NCI-H446 (cell line): ENCODE measurements at places on chromosomes 13 and 19.
A peak's percentile ranks its signal among the peaks of the same experiment; 100 is the strongest.

DNA sequence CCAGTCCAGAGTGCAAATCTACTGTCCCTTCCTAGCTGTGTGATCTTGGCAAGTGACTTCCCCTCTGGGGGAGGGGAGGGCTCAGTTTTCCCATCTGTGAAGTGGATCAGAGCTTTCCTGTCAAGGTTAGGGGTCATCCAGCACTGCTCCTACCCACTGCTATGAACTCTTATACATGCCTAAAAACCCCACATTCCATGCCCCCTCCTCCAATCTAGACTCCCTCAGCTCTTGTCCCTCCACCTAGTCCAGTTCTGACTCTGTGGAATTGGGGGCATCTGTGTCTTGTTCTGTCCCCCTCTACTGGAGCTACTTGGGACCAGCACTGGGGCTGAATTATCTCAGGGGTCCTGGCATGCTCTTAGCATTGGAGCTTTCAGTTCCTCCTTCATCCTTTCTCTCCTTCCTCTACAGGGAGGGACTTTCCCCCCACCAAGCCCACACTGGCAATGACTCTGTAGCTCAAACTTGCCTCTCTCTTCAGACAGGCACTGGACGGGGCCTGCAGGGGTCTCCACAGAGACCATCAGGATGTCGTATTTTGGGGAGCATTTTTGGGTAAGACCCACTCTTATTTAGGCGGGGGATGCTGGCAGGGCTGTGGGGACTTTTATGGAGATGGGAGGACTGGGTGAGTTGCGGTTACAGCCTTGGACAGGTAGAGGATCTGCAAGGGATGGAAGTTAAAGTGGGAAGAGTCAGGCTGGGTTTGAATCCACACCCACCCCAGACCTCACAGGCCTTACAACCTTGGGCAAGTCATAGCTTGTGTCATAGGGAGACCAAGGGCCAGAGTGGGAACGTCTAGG is 3.6 kb downstream of the FCHO1 start:
- no peak for DNase-seq

GRCh38 chr19:5789886-5790558 is 941 bp downstream of the DUS3L start:
- DNase-seq: no peak

- DNase-seq: peak; percentile 5
Measured at GRCh38 chr19:55156202-55157063, 1.1 kb downstream of the TNNI3 start.

DNA sequence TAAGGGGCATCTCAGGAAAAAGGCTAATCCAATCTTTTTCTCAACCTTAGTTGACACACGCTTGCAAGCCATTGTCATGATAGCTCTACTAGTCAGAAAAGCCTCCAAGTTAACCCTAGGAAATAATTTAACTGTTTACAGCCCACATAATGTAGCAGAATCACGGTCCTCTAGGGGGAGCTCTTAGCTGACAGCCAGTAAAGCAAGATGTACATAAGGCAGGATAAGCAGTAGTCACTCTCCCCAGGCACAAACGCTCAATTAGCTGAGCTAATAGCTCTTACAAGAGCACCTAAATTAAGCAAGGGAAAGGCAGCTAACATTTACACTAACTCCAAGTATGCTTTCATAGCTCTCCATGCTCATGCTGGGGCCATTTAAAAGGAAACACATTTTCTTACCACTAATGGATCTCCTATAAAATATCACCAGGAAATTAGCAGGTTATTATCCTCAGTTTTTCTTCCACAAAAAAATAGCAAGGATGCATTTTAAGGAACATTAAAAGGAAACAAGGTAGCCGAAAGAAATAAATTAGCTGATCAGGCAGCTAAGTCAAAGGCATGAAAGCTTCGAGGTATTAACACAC is 33.7 kb upstream of the ZSCAN5A start:
- DNase-seq: no peak

- no peak for DNase-seq
Measured at GRCh38 chr13:98576200-98576945, 534 bp downstream of the STK24 start.

DNA sequence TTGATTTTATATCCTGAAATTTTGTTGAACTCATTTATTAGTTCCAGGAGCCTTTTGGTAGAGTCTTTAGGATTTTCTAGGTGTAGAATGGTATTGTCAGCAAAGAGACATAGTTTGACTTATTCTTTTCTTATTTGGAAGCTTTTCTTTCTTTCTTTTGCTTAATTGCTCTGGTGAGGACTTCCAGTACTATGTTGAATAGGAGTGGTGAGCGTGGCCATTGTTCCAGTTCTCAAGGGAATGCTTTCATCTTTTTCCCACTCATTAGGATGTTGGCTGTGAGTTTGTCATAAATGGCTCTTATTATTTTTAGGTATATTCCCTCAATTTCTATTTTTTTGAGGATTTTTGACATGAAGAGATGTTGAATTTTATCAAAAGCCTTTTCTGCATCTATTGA is 182.2 kb upstream of the SPRY2 start:
- no peak for DNase-seq

DNA sequence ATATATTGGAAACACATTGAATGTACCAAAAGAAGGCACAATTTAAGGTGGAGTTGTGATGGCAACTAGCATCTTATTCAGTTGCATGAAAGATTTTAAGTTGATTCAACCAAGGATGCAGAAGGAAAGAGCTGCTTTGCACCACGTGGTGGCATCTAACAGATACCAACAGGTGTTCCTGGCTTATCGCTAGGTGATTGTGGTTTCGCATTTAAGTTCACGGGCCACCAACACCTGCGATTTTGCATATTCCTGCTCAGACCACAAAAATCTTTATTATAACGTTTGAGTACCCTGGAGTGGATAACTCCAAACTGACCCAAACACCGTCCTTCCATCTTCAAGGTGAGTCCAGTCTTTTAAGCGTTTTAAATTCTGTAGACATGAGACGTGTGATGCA is 45.3 kb downstream of the RGCC start:
- DNase-seq: no peak

- DNase-seq: no peak
Measured at GRCh38 chr13:112733112-112733511, 43.3 kb downstream of the ATP11A start.

DNA sequence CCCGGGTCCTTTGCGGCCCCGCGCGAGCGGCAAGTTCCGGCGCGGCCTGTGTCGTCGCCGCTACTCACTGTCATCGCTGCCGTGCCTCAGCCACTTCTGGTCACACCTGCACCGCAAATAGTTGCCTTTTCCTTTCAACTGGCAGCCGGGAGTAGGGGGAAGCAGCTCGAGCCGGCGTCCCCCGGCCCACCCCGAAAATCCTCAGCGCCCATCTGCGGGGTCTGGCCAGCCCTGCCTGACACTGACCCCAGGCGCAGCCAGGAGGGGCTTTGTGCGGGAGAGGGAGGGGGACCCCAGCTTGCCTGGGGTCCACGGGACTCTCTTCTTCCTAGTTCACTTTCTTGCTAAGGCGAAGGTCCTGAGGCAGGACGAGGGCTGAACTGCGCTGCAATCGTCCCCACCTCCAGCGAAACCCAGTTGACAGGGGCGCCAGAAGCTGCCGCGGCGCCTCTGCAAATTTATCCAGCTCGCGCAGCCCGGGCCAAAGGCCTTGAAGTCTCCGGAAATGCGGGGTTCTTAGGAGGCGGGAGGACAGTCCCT is 1.7 kb downstream of the PDX1 start:
- no peak for DNase-seq

DNA sequence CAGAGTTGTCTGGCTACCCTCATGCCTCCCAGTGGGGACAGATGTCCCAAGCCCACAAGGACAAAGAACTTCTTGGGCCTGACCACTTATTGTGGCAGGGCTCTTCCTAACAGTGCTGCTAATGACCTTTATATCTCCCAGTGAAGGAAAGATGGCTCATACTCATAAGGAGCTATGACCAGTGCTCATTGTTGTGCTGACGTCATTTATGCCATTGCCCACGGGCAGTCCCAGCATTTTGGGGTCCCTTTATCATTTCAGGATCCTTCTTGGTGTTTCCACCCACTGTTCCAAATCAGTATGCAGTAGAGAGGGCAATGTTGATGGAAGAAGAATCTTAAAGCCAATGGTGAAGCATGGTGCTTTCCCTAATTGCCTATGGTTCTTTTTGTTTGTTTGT is 1640.0 kb upstream of the PRR20A start:
- no peak for DNase-seq

DNA sequence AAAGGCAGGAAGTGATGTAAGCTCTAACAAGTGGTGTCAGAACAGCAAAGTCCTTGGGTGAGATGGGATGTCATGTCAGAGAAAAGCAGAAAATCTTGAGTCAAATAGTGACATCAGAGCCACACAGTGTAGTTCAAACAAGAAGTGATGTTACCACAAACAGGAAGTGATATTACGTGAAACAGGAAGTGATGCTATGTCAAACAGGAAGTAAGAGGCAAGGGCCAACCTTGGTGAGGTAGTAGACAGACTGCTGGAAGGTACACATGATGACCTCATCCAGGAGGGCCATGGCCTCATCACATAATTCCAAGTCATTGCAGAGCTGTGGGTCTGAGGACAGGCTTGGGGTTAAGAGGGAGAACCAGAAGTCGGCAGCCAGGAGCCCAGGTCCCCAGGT is 7.0 kb upstream of the MAMSTR start:
- no peak for DNase-seq

GRCh38 chr13:42041011-42041683 is 7.3 kb upstream of the DGKH start:
- DNase-seq: peak; percentile 12

- no peak for DNase-seq
Measured at GRCh38 chr19:45901432-45901911, 941 bp downstream of the MYPOP start.

GRCh38 chr19:3480383-3481091 is at the start of gene SMIM24:
SMIM24 (minus strand) TSS chr19:3480525; CDS start chr19:3480463, 62 bp downstream.
- no peak for DNase-seq

- DNase-seq: no peak
Measured at GRCh38 chr19:3119693-3120380, 16.0 kb upstream of the GNA15 start.

GRCh38 chr19:55098716-55099556 is 18.5 kb downstream of the PPP1R12C start:
- no peak for DNase-seq

DNA sequence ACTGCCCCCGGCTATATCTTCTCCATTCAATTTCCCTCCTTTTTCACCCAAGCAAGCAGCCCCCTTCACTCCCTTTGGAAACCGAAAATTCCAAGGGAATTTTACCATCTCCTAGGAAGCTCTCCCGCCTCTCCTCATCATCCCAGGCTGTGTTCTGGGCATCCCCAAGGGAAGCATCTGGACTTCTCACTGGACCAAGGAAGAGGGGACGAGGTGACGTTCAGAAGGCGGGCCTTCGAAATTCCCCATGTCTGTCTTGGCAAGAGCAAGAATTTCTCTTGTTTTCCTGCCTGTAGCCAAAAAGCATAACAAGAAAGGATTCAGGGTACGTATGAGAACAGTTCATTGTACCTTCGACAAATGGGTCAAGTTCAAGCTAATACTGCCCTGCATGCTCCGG is 6.1 kb downstream of the TPRX2 start:
- DNase-seq: no peak

- DNase-seq: no peak
Measured at GRCh38 chr19:47258434-47258833, 2.1 kb downstream of the CCDC9 start.

DNA sequence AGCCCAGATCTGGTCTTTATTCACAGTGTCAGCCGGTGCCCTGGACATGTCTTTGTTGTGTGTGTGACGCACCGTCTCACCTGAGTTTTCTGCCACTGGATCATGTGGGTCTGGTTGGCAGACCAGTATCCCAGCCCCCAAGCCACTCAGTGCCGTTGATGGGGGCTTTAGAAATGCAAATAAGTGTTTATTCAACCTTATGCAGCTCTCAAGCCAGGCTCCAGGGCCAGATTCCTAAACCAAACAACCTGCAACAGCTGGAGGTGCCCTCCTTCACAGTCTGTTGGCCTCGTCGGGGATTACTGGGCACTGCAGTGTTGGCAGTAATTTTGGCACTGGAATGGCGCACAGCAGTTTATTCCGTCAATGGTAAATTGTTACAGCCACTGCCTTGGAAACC is 21.6 kb downstream of the FAM124A start:
- DNase-seq: peak; percentile 23

DNA sequence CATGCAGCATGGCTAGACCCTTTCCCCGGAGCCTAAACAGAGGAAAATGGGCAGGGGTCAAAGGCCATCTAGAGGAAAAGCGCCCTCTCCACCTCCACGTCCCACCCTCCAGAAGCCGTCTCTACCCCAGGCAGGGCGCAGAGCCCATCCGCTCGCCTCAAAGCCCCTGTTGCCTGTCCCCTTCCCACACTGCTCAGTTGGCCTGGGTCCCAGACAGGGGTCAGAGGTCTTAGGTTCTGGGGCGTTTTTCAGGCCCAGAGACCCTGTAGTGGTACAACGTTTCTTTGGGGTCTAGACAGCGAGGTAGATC is 285 bp downstream of the TMEM143 start:
- no peak for DNase-seq
